ENCODE measurements at places on chromosomes 3 and 15. TPM values are rescaled to one million over a fixed set of nuclear protein-coding genes. Genes with fewer than 3 reads are reported as not detected.

The FBXL2 gene
- 2.6 TPM for total RNA-seq

The SAXO2 gene
- 11.0 TPM for total RNA-seq

The ZNF619 gene
- total RNA-seq, result 1.7 TPM

The MEX3B gene
- 6.1 TPM for total RNA-seq

The PRR20G gene
- not detected for total RNA-seq

The FSIP1 gene
- total RNA-seq, result 0.97 TPM

The ANO10 gene
- total RNA-seq, result 17.4 TPM

The SLC28A1 gene
- total RNA-seq, result not detected

The SLC15A2 gene
- total RNA-seq, result 0.17 TPM

The PATL2 gene
- 0.11 TPM for total RNA-seq

The DUOXA2 gene
- total RNA-seq, result not detected

The FBN1 gene
- 73.7 TPM for total RNA-seq

The CCDC39 gene
- not detected for total RNA-seq

The C3orf20 gene
- total RNA-seq, result not detected

The TBC1D5 gene
- 26.8 TPM for total RNA-seq

The MAGI1 gene
- 8.0 TPM for total RNA-seq

The ESYT3 gene
- 0.68 TPM for total RNA-seq

The NME9 gene
- total RNA-seq, result not detected

The AADAC gene
- total RNA-seq, result not detected

The ZDHHC23 gene
- total RNA-seq, result 6.0 TPM

The ZNF148 gene
- total RNA-seq, result 18.3 TPM

The BOC gene
- 5.0 TPM for total RNA-seq

The HIGD1A gene
- total RNA-seq, result 256 TPM

The ANKRD34C gene
- not detected for total RNA-seq

The DGKG gene
- 20.5 TPM for total RNA-seq

The ZPLD1 gene
- total RNA-seq, result not detected

The TRIM42 gene
- total RNA-seq, result not detected

The DYNLT2B gene
- 14.2 TPM for total RNA-seq

The VIPR1 gene
- total RNA-seq, result 31.7 TPM

The LPP gene
- 45.7 TPM for total RNA-seq

All from Daoy (cell line).